ENCODE measurements at places on chromosomes 5 and 9.
A peak's percentile ranks its signal among the peaks of the same experiment; 100 is the strongest.

- no peak overlapping the region for H3K27ac ChIP-seq
- no peaks in the 10 kb centered on the region for H3K27me3 ChIP-seq
- no peak overlapping the region for H3K4me3 ChIP-seq
- no peaks in the 10 kb centered on the region for H3K36me3 ChIP-seq
Observed at GRCh38 chr9:112841261-112841660, 49.4 kb downstream of the SLC46A2 start.

DNA sequence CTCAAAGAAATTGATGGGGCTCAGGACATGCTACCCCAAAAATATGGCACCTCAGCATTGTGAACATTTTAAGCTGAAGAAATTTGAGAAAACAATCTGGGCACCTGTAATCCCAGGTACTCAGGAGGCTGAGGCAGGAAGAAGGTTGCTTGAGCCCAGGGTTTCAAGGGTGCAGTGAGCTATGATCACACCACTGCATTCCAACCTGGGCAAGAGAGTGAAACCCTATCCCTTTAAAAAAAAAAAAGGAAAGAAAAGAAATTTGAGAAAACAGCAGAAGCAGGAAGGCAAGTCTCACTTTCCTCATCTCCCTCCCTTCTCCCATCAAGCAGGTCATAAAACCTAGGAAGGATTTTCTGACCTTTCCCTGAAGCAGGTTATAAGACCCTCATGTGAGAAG lies 23.6 kb downstream of the TPD52L3 start:
- no peaks in the 10 kb centered on the region for H3K27me3 ChIP-seq
- no peak for DNase-seq
- H3K27ac ChIP-seq, result no peak overlapping the region
- no peaks in the 10 kb centered on the region for H3K36me3 ChIP-seq
- no peaks in the 10 kb centered on the region for H3K4me1 ChIP-seq
- H3K4me3 ChIP-seq, result no peak overlapping the region

GRCh38 chr9:84828046-84828445 lies 158.5 kb downstream of the NTRK2 start:
- peaks cover 3% of the 10 kb centered on the region for H3K4me1 ChIP-seq
- H3K27ac ChIP-seq, result no peak overlapping the region
- DNase-seq, result no peak
- no peak overlapping the region for H3K4me3 ChIP-seq

DNA sequence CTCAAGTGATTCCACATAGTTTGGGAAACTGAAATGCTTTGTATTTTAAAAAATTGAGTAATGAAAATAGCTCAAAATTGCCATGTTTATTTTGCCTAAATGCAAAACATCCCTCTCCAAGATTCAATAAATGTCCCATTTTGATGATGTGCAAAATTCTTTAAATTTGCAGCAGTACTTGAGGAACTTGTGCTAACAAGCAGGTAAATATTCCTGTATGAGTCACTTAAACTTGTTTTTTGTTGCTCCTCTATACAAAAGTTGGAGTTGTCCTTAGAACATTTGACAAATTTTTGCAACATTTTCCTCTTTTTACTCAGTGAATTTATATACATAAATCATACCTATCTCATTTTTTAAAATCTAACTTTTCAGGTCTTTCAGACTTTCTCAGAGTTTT lies 280.2 kb downstream of the CDH12 start:
- DNase-seq, result no peak
- H3K4me1 ChIP-seq, result no peaks in the 10 kb centered on the region
- H3K4me3 ChIP-seq, result no peak overlapping the region
- no peak overlapping the region for H3K27ac ChIP-seq
- H3K27me3 ChIP-seq, result no peaks in the 10 kb centered on the region

DNA sequence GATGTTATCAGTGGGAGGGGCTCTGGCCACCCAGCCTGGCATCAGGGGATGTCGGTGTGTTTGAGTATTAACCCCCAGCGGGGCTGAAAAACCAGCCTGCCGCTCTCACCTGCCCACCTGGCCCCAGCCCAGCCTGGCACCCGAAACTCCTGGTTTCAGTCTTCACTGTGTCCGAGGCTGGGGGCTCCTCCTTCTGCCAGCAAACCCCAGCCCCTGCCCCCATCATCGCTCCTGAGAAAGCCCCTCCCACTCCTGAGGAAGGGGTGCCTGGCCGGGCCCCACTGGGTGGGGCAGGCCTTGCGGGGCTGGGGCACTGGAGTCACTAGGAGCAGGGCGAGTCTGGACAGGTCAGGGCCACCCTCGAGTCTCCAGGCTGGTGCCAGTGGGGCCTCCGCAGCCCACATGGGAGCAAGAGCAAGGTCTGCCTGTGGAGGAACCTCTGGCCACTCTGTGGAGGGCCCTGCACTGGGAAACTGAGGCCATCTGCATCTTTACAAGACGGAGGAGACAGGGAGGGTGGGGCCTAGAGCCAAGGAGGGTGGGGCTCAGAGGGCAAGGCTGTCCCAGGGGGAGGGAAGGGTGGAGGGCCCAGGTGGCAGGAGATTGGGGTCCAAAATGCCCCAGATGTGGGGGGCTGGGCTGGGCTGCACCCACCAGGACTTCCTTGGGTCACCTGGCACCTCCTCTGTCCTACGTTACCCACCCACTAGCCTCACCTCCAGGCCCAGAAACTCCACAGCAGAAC lies 51.5 kb upstream of the NOTCH1 start:
- no peak for DNase-seq
- H3K27ac ChIP-seq, result no peak overlapping the region
- H3K36me3 ChIP-seq, result 0 out of 2 replicates have a peak, but pooled peaks cover 2% of the 10 kb centered on the region
- H3K27me3 ChIP-seq, result no peaks in the 10 kb centered on the region
- no peak overlapping the region for H3K4me3 ChIP-seq

- no peaks in the 10 kb centered on the region for H3K27me3 ChIP-seq
- no peaks in the 10 kb centered on the region for H3K36me3 ChIP-seq
- no peak overlapping the region for H3K27ac ChIP-seq
Observed at GRCh38 chr9:130172858-130173665, 858 bp downstream of the NCS1 start.

- H3K36me3 ChIP-seq, result no peaks in the 10 kb centered on the region
- no peak overlapping the region for H3K27ac ChIP-seq
- no peak for DNase-seq
- no peak overlapping the region for H3K4me3 ChIP-seq
Observed at GRCh38 chr9:34566322-34566721, 23.2 kb downstream of the CNTFR start.

- peaks cover 2% of the 10 kb centered on the region for H3K4me1 ChIP-seq
- no peaks in the 10 kb centered on the region for H3K27me3 ChIP-seq
- DNase-seq, result no peak
- no peak overlapping the region for H3K4me3 ChIP-seq
- H3K36me3 ChIP-seq, result no peaks in the 10 kb centered on the region
- no peak overlapping the region for H3K27ac ChIP-seq
Observed at GRCh38 chr5:3511934-3512333, 83.7 kb upstream of the IRX1 start.

- DNase-seq, result peak; percentile 77
- H3K4me3 ChIP-seq, result peak overlapping the region; percentile 25
- peaks cover 18% of the 10 kb centered on the region for H3K27me3 ChIP-seq
- no peaks in the 10 kb centered on the region for H3K36me3 ChIP-seq
Observed at GRCh38 chr5:177402271-177403043, 2.0 kb upstream of the PFN3 start.

- no peak overlapping the region for H3K27ac ChIP-seq
- DNase-seq, result no peak
- no peak overlapping the region for H3K4me3 ChIP-seq
- H3K27me3 ChIP-seq, result no peaks in the 10 kb centered on the region
Observed at GRCh38 chr5:55593115-55593472, 58.3 kb upstream of the PLPP1 start.

DNA sequence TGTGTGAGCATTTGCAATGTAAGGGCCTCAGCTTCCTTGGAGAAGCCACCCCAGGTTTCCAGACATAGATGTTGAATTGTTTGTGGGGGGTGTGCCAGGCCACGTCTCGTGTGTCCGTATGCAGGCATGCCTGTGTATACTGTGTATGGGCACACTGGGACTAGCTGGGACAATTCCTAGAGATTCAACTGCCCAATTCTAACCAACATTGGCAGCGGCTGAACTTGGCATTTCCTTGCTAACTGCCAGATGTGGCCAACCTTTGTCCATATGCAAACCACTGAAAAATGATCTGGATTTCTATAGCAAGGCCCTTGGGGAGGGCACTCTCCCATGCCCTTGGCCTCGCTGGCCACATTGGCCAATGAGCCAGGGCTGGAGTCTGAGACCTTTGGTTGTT lies 50.3 kb downstream of the SAR1B start:
- H3K27ac ChIP-seq, result no peak overlapping the region
- DNase-seq, result no peak
- no peaks in the 10 kb centered on the region for H3K27me3 ChIP-seq
- peaks cover 15% of the 10 kb centered on the region for H3K36me3 ChIP-seq

GRCh38 chr5:56674441-56674840 lies 140.9 kb upstream of the MAP3K1 start:
- H3K4me3 ChIP-seq, result no peak overlapping the region
- no peak for DNase-seq
- no peaks in the 10 kb centered on the region for H3K36me3 ChIP-seq
- no peaks in the 10 kb centered on the region for H3K27me3 ChIP-seq
- H3K27ac ChIP-seq, result no peak overlapping the region

DNA sequence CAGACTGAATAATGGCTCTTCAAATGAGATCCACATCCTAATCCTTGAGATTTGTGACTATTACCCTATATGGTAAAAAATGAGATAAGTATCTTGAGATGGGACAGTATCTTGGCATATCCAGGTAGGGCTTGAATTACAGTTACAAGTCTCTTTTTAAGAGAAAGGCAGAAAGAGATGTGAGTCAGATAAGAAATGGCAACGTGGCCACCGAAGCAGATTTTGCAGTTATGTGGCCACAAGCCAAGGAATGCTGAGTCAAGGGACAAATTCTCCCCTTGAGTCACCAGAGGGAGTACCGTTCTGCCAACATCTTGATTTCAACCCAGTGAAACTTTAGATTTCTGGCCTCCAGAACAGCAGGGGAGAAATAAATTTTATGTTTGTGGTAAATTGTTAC lies 1983.0 kb upstream of the C9orf72 start:
- DNase-seq, result no peak
- H3K36me3 ChIP-seq, result no peaks in the 10 kb centered on the region
- H3K4me3 ChIP-seq, result no peak overlapping the region
- H3K27me3 ChIP-seq, result no peaks in the 10 kb centered on the region
- no peak overlapping the region for H3K27ac ChIP-seq
- H3K4me1 ChIP-seq, result no peaks in the 10 kb centered on the region

DNA sequence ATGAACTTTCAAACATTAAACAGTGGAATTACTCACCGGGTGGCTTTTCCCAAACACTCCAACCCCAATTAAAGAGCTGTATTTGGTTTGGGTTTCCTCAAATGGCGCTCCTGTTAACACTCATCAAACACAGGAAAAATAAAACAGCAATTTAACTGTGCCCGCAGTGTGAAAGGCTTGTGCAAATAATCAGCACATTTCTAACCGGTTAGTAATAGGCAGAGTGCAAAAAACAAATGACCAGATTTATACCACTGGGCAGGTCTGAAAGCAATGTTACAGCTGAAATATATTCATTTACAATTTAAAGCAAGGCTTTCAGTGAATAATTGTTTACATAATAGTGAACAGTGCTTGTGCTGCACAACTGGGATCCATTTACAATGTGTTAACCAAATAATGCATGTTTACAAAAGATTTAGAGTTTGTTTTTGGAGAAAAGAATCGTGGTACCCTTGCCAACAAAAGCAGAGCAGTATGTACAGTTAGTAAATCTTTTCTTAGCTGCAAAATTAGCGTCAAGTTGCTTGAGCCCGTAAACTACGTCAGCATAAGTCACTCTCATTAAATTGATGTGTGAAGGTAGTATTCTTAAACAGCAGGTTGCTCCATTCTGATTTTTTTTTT lies 662.9 kb upstream of the ZNF608 start:
- no peaks in the 10 kb centered on the region for H3K27me3 ChIP-seq
- no peak for DNase-seq
- H3K27ac ChIP-seq, result no peak overlapping the region
- H3K36me3 ChIP-seq, result no peaks in the 10 kb centered on the region
- H3K4me1 ChIP-seq, result peaks cover 3% of the 10 kb centered on the region
- H3K4me3 ChIP-seq, result no peak overlapping the region

DNA sequence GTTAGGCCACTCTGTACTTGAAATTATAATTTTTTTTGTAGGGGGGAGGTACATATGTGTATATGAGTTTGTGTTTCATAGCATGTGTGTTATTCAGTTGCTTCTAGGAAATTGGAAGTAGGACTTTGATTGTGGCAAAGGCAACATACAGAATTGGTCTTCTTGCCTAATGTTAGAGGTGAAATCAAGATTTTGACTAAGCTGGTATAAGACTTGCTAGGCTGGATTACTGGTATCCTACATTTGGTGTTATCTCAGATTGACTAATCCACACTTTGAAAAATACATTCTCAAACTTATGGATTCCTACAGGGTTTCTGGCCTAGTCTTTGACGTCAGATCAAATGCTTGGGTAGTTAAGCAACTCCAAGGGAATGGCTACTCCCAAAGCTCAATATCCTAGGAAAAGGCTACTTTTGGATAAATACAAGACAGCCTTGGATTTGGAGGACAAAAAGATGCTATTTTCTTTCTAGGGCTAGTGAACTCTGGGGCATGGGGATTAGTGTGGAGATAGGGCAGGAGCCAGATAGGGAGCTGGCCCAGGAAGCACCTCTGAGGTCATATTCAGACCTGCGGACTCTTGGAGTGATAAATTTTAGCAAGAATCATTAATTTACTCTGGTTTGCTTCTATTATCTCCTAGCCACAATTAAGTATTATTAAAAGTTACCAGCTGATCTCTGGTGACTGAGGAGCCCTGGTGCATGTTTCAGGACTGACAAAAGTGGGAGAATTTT lies 144.0 kb upstream of the RPS23 start:
- no peak for DNase-seq
- no peak overlapping the region for H3K27ac ChIP-seq
- H3K4me1 ChIP-seq, result no peaks in the 10 kb centered on the region
- no peak overlapping the region for H3K4me3 ChIP-seq

GRCh38 chr5:42811591-42812446 lies at the start of gene SELENOP:
Gene SELENOP (minus strand): TSS chr5:42811892. CDS start chr5:42808353, 3,539 bp downstream.
- no peak within 1 kb of the TSS for H3K27ac ChIP-seq
- H3K36me3 ChIP-seq, result no peaks in the 10 kb centered on the region
- no peak within 1 kb of the TSS for H3K4me3 ChIP-seq
- peak; percentile 7 for DNase-seq
- H3K4me1 ChIP-seq, result peaks cover 4% of the 10 kb centered on the region

DNA sequence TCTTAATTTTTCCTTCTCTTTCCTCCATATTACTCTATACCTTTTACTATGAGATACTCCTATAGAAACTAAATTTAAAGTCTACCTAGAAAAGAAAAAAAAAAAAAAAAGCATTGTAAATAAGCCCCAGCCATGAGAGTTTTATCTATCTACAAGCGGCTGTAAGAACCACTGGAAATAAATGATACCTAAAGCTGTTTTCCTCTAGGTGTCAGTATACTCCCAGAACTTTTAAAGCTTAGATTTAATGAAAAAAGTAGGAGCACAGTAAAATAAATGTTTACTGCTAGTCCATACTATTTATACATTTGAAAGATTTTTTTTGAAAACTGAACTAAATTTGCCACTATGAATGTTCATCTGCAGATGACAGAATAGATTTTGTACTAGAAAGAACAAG lies 26.2 kb downstream of the TYRP1 start:
- H3K4me1 ChIP-seq, result peaks cover 3% of the 10 kb centered on the region
- H3K27ac ChIP-seq, result no peak overlapping the region
- DNase-seq, result no peak
